Caki2 (cell line): ENCODE measurements at places on chromosomes 4 and X.

GRCh38 chr4:105624530-105624929 is 72.1 kb downstream of the ARHGEF38 start:
- no peak for DNase-seq

GRCh38 chr4:132297346-132297745 is 851.7 kb upstream of the PCDH10 start:
- DNase-seq: no peak

GRCh38 chrX:39174772-39175417 is 373.6 kb downstream of the MID1IP1 start:
- DNase-seq: no peak

DNA sequence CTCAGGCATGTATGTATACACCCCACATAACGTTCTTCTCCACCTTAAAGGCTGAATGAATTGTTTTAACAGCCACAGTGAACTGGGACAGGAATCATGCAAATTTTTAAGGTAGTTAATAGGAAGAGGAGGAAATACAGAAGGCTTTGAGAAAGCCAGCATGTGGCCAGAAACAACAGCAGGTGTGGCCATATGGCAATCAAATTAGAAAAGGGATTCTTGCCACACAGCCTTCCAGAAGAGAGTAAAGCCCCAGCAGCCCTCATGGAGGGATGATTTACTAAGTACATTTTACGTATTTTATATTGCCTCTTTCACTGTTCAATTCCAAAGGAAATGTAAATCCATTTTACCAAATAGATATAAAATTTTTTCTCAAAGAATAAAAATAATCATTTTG is 792.2 kb downstream of the ADGRL3 start:
- DNase-seq: no peak

DNA sequence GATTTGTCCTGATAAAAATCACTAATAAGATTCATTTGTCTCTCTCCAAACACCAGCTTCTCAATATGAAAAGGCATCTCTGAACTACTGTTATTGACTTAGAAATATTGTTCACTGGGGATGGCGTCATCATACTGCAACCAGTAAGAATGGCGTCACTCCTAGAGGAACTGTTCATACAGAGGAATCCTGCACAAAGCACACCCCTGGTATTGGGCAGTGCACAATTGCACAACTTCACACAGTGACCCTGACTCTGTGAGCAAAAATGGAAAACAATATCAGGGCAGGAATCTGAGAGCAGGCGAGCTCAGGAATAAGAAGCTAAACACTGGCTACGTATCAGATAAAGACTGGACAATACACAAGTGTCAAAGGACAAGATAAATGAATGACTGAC is 66.7 kb upstream of the PNPLA4 start:
- no peak for DNase-seq

DNA sequence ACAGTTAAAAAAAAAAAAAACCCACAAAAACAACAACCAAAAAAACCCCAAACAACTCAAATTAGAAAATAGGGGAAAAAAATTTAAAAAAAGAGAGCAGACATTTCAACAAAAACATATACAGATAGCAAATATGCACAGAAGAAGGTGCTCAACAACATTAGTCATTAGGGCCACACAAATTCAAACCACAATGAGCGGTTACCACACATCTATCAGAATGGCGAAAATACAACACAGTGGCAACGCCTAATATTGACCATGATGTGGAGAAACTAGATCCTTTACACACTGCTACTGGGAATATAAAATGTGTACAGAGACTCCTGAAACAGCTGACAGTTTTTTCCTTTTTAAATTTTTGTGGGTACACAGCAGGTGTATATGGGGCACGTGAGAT is 19.4 kb downstream of the LYAR start:
- no peak for DNase-seq

DNA sequence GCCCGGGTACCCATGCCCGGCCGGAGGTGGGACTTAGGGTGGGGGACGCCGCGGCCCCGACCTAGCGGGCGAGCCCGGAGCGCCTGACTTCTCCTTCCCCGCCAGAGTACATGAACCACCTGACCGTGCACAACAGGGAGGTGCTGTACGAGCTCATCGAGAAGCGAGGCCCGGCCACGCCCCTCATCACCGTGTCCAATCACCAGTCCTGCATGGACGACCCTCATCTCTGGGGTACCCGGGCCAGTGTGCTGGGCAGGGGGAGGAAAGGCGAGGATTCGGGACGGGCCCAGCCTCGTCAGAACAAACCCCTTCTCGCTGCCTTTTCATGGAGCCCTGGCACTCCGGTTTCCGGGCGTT is 622 bp downstream of the TAFAZZIN start:
- peak; percentile 61 for DNase-seq
